Caudate nucleus (tissue), 63 donors: ENCODE measurements at places on chromosomes 7 and 10.

DNA sequence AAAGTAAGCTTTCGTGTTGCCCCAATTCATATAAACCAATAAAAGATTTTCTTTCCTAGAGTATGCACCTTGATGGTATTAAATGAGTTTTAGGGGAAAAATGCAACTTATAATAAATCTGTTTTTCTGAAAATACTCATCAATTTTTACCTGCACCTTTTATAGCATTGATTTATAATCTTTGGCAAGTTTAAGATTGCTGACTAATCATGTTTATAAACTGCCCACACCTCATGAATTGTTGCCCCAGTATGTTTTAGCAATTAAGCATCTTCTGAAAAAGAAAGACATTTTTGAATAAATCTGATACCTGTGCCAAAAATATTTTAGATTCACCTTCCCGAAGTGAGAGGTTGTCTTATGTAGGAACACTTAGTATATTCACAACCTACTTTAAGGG is 420.0 kb downstream of the THSD7A start:
- DNase-seq, result no peak

DNA sequence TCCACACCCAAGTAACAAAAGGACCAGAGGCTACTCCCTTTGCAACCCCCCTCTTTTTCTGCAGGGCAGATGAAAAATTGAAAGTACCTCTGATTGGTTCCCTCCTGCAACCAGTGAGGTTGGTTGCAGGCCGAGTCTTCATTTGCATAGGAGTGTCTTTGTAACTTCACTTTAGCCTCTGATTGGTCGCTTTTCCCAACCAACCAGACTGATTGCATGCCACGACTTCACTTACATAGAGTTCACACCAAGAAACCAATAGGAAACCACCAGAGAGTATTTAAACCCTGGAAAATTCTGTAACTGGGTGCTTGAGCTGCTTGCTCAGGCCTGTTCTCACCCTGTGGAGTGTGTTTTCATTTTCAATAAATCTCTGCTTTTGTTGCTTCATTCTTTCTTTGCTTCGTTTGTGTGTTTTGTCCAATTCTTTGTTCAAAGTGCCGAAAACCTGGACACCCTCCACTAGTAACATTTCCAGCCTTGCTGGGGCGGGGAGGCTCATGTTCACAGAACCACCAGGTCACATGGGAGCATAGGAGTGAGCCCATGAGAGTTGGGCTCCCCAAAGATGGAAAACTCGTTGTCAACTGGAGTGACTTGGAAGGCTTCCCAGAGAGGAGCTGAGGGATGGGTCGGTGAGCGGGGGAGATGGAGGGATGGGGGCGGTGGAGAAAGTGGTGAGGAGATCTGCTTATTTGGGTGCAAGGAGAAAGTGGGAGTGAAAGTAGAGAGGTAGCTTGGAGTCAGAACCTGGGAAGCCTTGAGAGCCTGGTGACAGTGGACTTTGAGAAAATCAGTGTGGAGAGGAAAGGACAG is 223.6 kb downstream of the GFRA1 start:
- no peak for DNase-seq

GRCh38 chr7:114981323-114981722 is 59.4 kb downstream of the MDFIC start:
- DNase-seq, result no peak

- no peak for DNase-seq
Observed at GRCh38 chr7:4144811-4145510, 537.1 kb upstream of the FOXK1 start.

- no peak for DNase-seq
Observed at GRCh38 chr7:120521761-120522737, 249.1 kb downstream of the KCND2 start.

DNA sequence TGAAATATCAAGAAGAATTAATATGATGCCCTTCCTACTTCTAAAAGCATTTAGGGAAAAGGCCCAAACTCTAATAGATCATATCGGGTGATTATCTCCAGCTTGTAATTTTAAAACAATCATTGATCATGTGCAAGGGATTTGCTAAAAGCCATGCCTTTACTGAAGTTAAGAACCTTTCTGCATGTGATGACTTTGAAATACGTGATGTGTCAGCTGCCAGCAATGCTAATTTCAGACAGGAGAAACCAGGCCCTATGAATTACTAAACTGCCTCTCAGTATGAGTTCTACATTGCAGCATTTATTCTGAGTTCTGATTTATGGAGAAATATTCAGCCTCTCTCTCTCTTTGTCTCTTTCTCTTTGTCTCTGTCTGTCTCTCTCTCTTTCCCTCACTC is 203.6 kb upstream of the AKR1E2 start:
- DNase-seq, result no peak

- DNase-seq, result peak; percentile 50
Observed at GRCh38 chr10:102395400-102396316, at the start of gene NFKB2. Gene NFKB2, plus strand, starts transcription at chr10:102395705. Its CDS starts 255 bp downstream, at chr10:102395960.

GRCh38 chr7:101947899-101948298 is 130.5 kb downstream of the CUX1 start:
- DNase-seq, result no peak

DNA sequence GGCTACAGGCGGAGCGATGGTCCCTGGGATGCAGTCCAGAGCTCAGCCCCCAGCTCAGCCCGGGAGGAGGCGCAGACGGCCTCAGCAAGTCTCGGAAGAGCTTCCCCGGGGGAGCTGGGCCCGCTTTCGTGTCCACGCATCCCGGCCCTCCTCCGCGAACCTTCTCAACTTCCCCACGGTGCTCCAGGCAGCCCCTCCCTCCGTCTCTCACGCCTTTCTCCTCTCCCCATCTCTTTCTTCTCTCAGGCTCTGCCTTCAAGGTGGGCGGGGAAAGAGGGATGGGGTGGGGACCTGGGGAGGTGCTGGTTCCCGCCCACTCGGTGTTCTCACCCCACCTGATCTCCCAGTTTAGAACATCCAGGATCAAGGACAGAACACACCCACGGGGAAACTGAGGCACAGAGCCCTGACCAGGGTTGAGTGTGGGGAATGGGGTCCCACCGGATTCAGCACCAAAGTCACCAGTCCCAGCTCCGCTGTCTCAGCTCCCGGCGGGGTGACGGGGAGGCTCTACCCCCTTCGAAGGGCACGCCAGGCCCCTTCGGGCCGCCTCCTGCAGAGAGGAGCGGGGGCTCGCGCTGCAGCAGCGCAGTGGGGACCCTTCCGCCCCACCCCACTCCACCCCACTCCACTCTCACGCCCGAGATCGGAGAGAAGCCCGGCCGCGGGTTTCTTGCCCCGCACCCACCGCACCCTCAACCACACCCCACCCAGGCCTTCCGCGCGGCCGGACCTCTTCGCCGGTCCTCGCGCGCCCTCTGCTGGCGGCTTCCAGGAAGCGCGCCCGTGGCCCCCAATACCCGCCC is 18.2 kb downstream of the POLL start:
- peak; percentile 49 for DNase-seq

DNA sequence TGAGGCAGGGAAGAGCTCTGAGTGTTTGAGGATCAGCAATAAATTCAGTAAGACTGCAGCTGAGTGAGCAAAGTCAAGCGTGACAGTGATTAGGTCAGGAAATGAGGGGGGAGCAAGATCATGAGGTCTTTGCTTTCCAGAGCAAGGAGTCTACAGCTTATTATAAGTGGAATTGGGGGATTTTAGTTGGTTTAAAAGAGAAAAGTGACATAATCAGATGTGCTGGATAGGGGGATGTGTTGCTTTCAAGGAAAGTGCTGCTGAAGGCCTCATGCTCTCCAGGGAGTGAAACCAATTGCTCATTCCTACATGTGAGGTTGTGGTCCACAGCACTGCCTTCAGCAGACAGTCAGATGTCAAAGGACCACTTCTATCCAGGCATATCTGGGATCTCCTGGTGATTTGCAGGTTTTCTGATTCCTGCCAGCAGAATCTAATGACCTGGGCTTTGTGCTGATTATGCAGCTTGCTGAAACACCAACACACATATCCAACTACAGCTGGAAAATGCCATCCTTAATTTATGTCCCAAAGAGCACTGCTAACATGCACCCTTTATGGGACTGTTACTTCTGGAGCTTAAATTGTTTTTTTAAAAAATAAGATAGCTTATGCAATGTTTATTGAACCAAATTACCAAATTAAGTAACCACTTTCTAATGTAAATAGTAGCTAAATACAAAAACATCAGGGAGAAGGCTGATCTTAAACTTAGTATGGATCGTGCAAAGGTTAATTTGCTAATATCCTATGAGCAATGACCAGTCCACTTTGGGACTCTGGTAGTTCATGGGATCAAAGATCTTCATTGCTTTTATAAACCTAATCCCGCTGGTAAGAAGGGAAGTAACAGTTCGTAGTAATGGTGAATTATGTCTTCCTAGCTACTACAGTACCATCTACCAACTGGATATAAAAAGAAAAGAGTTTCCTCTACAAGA is 607.6 kb downstream of the KCNMA1 start:
- no peak for DNase-seq

DNA sequence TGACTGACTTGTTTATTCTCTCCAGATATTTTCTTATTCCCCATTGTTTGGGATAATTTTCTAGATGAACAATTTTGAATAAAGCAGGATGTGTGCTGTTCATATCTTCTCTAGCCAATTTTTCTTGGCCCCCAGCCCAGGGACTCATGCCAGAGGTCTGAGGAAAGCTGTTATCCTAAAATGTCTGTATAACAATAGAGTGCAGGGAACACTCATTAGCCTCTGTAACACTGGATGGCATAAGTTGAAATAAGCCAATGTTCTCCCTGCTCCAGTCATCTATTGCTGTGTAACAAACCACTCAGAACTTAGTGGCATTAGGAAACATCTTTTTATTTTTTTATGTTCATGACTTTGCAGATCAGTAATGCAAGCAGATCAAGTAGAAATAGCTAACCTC is 121.7 kb upstream of the TRIM24 start:
- DNase-seq, result no peak

GRCh38 chr7:93053209-93053948 is 64.4 kb downstream of the SAMD9 start:
- no peak for DNase-seq

DNA sequence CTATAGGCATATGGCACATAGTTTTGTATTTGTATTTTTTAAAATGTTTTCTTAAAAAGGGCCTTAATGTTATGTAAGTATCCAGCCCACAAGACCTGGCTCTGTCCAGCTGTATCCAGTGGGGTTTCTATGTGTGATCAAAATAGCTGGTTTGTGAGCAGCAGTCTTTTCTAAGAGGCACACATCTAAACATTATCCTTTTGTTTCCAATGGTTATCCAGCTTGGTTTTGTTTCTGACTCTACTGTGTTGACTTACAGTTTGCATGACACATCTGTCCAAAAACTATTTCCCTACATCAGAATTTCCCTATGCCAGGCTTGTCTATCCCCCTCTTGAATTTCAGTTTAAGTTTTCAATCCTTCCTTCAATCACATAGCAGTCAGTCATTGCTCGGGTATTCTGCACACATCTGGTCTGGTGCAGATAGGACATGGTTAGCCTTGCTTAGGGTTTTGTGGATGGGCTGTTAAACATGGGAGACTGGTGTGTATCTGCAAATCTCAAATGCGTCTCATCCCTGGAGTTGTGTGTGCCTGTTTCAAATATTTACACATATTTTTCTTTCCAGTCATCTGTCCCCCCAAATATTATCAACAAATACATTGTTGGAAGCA is 104.2 kb downstream of the SAMD9 start:
- DNase-seq, result no peak

DNA sequence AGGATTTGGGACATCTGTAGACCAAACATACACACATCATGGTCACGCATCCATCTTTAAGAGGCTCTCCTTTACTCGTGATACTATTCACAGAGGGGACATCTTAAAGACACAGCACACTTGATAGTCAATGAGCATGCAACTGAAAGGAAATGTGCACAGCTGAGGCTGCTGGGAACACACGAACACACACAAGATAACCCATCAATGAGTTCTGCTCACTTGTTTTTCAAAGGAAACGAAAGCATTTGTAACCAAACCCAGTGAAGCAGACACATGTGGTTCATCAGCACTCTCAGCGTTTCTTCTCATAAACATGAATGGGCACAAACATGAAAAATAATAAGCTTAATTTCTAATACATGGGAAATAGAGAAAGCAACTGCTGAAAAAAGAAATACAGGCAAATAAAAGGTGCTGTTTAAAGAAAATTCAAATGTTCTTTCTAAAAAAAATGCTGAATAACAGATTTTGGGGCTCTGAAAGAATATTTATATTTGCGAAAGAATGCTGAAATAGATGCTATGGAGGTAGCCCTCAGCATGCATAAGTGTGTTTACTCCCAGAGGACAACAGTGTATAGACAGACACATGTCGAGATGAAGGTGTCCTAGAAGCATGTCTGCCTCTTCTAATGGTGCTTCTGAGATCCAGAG is 59.7 kb upstream of the LAMB4 start:
- DNase-seq, result no peak

GRCh38 chr10:114276671-114277070 is 37.6 kb downstream of the VWA2 start:
- no peak for DNase-seq

GRCh38 chr7:112414855-112415490 is 35.3 kb upstream of the IFRD1 start:
- no peak for DNase-seq

- no peak for DNase-seq
Observed at GRCh38 chr10:69218831-69219230, 1.3 kb upstream of the HKDC1 start.

GRCh38 chr7:17625043-17625442 is 315.3 kb downstream of the SNX13 start:
- DNase-seq, result no peak

- peak; percentile 8 for DNase-seq
Observed at GRCh38 chr7:22393913-22394729, 37.2 kb upstream of the RAPGEF5 start.

- no peak for DNase-seq
Observed at GRCh38 chr10:93346108-93346507, 136.0 kb downstream of the MYOF start.

DNA sequence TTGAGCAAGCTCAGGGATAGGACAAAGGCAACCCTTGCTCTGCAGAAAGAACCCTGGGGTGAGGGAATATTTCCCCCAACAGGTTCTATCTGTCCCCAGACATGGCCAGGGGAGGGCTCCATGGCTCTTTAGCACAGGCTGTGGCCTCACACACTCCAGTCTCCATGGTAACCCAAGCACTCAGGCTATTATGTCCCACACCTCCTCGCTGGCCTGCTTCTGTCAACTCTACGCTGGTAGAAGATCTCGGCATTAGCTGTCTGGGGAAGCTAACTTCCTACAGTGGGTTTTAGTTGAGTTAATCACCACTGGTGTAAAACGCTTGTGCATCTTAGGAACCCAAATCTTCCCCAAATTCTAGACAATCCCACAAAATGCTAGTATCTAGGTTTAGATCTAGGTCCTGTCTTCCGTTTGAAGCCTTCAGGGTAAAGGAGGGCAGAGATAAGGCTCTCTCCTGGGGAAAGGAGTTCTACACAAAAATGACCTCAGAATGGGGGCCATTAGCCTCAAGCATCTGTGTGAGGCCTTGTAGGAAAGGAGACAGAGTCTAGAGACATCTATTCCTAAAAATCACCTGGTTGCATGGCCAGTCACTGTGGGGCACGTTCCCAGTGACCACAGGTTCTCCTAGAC is 36.7 kb upstream of the SLIT1 start:
- DNase-seq, result no peak

- no peak for DNase-seq
Observed at GRCh38 chr10:84371944-84372343, 43.6 kb downstream of the CCSER2 start.
